ENCODE measurements at places on chromosomes 2 and 18.

- DNase-seq = no peak
These were observed 12.3 kb downstream of the CEBPZ start for GRCh38 chr2:37219046-37219445.

GRCh38 chr2:110198016-110198415 is 6.8 kb downstream of the NPHP1 start:
- DNase-seq = no peak

DNA sequence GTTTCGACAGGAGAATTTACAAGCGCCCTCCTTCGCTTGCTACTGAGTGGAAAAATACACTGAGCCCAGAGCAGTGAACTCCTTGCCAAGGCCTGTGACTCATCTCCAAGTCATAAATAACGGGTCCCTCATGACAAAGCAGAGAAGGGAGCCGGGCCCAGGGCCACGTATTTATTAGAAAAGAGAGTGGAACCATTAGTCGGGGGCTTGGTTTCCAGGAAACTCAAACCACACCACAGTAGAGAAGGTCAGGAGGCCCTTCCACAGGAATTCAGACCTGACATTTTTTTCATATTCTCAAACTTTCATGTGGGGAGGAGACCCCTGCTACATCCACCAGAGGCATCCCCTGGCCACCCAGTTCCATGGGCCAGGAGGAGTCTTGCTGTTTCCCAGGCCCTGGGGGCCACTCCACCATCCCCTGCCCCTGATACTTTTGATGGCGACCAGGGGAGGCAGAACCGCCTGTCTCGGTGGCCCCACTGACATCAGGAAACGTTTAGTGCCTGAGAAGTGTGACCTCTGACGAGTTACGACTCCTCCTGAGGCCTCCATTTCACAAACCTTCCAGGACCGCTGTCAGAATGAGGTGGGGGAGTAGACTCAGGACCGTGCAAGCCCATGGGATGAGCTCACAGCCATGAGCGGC is 289.7 kb downstream of the DYSF start:
- no peak for DNase-seq

GRCh38 chr2:15311926-15312325 is 249.2 kb downstream of the NBAS start:
- no peak for DNase-seq

DNA sequence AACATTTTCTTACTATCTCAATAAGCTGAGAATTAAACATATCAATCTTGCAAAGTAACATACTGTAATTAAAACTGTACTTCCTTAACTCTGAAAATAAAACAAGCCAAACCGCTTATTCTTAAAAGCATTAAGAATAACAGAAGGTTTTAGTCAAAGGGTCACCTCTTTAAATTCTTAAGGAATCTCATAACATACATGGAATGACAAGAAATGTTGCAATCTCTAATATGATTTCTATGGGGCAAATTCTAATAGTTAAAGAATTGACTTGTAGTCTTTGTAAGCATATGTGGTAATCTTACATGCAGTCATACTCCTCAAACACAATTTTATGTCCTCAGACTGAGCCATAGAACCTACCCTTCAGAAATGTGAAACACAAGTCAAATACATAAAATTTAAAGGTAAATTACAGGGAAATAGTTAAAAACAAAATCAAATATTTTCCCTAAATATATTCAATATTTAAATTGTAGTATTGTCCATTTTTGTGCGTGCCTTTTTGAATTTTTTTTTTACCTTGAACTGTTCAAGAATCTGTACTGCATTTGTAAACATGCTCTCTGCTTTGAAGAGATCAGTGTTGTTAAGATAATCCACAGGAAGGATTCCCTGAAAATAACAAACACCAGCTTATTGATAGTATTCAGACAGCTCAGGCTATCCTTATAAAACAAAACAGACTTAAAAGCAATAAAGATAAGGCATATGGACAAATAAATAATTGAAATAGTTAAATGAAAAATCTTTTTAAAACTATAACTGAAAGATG is 48.2 kb downstream of the PIGN start:
- DNase-seq = no peak

DNA sequence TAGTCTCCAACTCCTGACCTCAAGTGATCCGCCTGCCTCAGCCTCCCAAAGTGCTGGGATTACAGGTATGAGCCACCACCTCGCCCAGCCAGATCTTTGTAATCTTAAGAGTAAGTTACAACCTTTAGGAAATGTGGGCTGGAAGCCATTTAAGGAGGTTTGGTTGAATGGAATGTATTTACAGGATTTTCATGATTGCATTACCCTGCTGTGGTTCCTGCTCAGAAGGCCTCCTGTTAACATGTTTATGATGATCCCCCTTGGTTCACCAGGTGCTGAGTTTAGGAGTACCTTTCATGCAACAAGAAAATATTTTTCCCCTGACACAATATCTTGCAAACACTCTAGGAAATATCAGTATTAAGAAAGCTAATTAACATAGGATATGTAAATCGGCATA is 187.4 kb upstream of the SH3BP4 start:
- DNase-seq = no peak

- no peak for DNase-seq
These were observed 127.4 kb downstream of the NDUFA10 start for GRCh38 chr2:239897596-239898235.

DNA sequence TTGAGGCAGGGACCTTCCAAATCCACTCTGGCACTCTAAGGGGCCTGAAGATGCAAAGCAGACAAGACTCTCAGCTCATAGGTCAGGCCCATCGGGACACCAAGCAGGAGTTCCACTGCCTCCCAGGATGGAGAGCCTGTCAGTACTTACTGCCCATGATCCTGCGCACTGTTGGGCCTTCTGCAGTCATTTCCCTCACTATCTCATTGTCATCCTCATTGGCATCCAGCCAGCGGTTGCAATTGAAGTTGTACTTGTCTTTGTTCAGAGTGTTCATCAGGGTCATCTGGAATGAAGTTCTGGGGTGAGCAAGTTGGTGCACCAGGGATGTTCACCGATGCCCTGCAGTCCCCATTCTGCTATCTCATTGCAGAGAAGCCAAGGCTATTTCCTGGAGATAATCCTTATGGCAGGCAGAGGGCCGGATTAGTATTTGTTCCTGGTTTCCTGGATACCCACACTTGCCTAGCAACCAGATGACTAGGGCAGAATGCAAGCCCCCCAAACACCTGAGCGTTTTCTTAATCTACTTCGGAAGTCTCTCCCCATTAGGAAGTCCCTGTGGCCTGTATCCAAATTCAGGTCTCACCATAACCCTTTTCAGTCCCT is 65.1 kb downstream of the LOXHD1 start:
- DNase-seq = no peak

DNA sequence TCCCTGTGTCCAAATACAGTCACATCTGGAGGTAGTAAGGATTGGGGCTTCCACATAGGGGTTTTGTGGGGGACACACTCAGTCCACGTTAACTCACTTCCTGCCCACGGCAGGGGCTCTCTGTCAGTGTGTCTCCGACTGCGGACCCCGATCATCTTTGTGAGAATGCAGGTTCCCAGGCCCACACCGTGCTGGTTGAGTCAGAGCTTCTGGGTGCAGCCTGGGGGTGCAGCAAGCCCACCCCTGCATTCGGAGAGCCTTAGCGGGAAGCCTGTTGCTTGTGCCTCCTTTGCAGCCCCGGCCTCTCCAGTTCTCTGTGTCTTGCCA is 28.0 kb downstream of the HPCAL1 start:
- DNase-seq = no peak

GRCh38 chr2:202769201-202769600 is 102.4 kb downstream of the ICA1L start:
- no peak for DNase-seq

- DNase-seq = no peak
These were observed 70.3 kb downstream of the VWC2L start for GRCh38 chr2:214481204-214481603.

- no peak for DNase-seq
These were observed 87.4 kb downstream of the MYO5B start for GRCh38 chr18:50107468-50107977.

- no peak for DNase-seq
These were observed 104.5 kb upstream of the ALPP start for GRCh38 chr2:232273903-232274643.

- DNase-seq = no peak
These were observed 18.9 kb downstream of the CPO start for GRCh38 chr2:206958261-206958660.

GRCh38 chr2:4090668-4091630 is 387.6 kb downstream of the DCDC2C start:
- no peak for DNase-seq

GRCh38 chr2:18599509-18600254 is 10.3 kb upstream of the NT5C1B start:
- DNase-seq = no peak

- DNase-seq = no peak
These were observed 5.5 kb downstream of the COLEC12 start for GRCh38 chr18:495017-495416.

DNA sequence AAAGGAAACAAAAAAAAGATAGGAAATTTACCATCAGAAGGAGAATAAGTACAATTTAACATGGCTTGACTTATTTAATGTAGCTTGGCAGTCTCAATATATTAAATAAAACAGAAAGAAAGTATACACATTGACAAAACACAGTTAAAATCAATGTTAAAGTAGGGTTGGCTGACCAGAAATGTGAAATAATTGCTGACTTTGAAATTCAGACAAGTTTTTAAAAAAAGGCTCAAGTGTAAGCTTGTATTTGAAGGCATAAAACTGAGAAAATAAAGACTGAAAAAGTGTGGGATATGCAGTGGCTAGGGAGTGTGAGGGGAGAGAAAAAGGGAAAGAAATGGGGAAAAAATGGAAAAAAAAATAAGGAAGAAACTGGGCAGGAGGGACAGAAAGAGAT is 665.8 kb downstream of the LRP1B start:
- no peak for DNase-seq

DNA sequence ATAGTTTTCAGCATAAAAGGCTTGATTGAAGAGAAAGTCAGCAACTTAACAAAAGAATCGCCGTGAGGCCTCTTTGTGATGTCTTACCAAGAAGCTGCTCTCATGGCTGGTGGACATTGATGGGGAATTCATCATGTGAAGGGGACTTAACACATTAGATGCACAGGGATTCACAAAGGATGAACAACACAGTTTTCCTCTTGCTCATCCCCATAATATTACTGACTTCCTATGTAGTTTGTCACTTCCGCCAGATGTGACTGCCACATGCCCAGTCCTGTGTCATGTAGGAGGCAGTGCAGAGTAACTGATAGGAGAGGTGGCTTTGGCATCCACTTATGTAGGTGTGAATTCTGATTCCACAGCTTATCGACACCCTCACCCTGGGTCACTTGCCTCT is 232.6 kb upstream of the LYPD1 start:
- no peak for DNase-seq
